ENCODE measurements at places on chromosomes 4 and X.

DNA sequence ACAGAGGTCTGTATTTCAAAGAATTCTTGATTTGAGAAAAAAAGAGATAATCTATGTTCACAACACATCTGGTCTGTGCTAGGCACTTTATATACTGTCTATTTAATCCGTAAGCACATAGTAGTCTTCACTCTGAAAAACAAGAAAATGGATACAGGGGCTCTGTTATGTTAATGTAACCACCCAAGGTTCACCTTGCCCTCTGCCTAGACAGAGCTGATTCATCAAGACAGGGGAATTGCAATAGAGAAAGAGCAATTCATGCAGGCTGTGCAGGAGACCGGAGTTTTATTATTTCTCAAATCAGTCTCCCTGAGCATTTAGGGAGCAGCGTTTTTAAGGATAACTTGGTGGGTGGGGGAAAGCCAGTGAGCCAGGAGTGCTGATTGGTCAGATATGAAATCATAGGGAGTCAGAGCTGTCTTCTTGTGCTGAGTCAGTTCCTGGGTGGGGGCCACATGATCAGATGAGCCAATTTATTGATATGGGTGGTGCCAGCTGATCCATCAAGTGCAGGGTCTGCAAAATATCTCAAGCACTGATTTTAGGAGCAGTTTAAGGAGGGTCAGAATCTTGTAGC, 92.9 kb upstream of the TNIP3 start:
- no peak for DNase-seq

GRCh38 chrX:104539081-104539480, 26.9 kb upstream of the IL1RAPL2 start:
- DNase-seq = no peak

GRCh38 chr4:7659429-7660175, 224.9 kb upstream of the PSAPL1 start:
- no peak for DNase-seq

GRCh38 chrX:40444798-40445496, 135.8 kb upstream of the ATP6AP2 start:
- no peak for DNase-seq

- no peak for DNase-seq
These were observed 3.2 kb downstream of the TDO2 start for GRCh38 chr4:155906554-155907247.

GRCh38 chr4:138053641-138054301, 188.4 kb downstream of the SLC7A11 start:
- no peak for DNase-seq
